ENCODE measurements at places on chromosomes 11 and 22.

GRCh38 chr11:832529-833113 is at the start of gene CD151:
Gene CD151 (plus strand): TSS chr11:832952. CDS start chr11:836070, 3,118 bp downstream.
- peak; percentile 76 for DNase-seq

DNA sequence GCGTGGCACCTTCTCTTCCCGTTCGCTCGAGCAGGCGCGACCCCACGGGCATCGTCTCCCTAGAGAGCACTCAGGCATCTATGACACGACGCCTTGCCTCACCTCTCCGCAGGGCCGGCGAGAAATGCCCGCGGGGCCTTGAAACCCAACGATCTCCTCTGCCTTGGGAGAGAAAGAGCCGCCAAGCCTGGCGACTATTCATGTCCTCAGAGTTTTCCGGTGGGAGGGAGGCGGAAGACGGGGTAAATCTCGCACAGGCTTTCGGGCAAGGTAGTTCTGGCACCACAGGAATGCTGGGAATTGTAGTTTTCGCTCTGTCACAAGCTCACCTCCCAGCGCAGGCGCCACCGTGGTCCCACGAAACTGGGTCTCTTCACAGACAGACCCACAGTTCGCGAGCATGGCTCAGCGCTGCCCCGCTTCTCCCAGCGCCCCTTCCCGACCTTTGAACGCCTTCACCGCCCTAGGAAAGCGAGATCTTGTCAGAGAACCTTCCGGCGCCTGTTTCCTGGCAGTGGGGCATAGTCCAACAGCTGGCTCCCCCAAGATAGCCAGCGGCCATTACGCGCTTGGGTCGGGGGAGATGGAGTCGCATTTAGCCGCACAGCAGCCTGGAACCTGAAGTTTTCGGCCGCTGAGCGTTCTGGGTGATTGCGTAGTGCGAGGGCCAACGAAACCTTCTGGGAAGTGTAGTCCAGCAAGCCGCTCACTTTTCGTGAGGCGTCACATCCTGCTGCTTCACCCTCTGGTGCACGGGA is at the start of gene CCDC90B:
Gene CCDC90B (minus strand): TSS at position 597 of the 758 bp plus-strand sequence. CDS start 395 bp downstream, at position 202.
- DNase-seq = peak; percentile 92

GRCh38 chr11:46557684-46558151 is 36.1 kb downstream of the AMBRA1 start:
- DNase-seq = no peak

DNA sequence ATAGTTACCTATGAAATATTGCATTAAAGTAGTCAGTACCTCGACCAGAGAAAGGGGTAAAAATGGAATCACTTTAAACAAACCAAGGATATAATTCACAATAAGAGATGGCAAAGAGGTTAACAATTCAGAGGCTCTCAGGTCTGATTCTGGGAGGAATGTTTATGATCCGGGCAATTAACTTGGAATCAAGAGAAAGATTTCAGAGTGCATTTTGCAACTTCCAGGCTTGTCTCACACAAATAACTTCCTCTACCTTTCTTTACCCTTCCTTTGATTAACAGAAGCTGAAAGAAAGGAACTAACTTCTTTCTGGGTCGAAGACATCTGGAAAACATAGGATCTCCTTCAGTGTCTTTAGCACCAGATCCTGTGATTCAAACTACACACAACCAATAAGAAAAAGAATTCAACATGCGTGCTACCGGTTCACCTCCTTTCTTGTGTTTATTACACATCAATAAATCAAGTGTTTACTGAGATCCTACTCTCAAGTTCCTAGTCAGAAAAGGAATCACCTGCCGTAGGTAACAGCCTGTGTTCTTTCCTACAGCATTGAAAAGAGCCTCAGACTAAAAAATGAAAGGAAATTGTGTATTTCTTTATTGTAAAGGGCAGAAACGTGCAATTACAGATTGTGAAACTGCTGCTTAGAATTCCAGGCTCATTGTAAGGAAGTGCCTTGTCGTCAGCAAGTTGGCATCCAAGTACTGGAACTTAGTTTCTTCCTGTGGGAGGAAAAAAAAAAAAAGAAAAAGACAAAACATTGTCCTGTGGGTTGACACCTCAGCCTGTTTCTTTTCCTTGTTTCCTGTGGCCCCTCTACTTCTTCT is 29.5 kb downstream of the CARD18 start:
- DNase-seq = no peak

GRCh38 chr22:40592352-40593113 is 44.0 kb downstream of the MRTFA start:
- no peak for DNase-seq

DNA sequence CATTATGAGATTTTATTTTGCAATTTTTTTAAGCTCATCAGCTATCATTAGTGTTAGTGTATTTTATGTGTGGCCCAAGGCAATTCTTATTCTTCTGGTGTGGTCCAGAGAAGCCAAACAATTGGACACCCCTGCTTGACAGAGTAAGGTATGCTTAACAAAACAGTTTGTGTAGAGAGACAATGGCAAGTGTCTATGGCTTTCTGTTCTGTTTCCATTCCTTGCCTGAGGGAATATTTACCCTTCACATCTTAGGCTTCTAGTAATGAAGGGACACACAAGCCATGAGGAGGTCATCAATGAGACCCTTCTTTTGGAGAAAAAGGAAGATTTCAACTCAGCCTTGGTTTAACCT is 1278.4 kb upstream of the TENM4 start:
- DNase-seq = no peak

DNA sequence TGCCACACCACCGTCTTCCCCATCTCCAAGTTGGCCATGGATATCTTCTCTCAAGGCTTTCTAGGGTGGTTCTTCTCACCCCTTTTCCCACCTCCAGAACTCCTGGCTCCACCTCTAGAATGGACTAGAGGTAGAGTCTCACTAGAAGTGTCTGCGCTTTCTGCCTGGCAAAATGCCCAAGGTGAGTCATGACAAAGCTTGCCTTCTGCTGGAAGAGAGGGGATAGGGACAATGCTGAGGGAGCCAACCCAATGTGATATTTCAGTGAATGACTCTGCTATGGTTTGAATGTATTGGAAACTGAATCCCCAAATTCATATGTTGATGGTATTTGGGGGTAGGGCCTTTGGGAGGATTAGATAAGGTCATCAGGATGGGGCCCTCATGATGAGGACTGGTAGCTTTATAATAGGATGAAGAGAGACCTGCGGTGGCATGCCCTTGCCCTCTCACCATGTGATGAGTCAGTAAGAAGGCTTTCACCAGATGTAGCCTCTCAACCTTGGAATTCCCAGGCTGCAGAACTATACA is 4.1 kb upstream of the CD82 start:
- peak; percentile 45 for DNase-seq

DNA sequence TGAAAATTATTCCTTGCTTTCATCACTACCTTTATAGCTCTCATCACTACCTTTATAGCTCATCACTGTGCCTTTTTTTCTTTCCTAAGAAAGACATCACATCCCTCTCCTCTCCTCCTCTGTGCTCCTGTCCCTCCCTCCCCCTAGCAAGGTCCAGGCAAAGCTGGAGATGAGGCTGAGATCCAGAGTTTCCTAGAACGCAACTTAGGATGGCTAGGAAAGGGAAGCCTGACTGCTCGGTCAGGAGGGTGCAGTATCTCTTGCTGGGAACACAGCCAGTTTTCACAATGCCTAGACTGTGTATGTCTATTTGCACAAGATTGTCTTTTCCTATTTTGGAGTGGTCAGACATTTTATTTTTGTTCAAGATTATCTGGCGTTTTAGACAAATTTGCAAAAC is 24.7 kb downstream of the TUB start:
- DNase-seq = no peak

- no peak for DNase-seq
Observed at GRCh38 chr11:77440678-77441077, 33.2 kb downstream of the PAK1 start.

DNA sequence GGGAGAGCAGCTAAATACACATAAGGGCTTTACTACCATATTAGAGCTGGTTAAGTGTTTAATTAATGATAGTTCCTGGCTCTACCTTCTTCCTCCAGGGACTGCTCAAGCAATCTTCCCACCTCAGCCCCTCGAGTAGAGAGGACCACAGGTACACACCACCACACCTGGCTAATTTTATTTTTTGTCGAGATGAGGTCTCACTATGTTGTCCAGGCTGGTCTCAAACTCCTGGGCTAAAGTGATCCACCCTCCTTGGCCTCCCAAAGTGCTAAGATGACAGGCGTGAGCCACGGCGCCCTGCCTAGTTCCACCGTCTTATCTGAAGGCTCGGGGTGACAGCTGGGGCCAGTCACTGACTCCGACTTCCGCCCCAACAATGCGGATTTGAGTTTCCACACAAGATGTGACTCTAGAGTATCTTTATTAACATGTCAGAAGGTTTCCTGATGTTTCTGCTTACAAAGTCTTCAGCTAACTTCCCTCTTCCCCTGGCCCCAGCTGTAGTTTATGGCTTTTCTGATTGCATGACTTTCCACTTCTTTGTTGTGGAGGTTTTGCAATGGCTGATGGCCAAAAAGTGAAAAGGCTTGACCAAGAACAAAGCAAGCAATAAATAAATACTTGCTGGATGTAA is 16.8 kb downstream of the TPST2 start:
- peak; percentile 29 for DNase-seq

All from CD4-positive, alpha-beta T cell treated with Interleukin-17A for 4 hours (primary cell).